ENCODE measurements at places on chromosomes 5 and 9.

DNA sequence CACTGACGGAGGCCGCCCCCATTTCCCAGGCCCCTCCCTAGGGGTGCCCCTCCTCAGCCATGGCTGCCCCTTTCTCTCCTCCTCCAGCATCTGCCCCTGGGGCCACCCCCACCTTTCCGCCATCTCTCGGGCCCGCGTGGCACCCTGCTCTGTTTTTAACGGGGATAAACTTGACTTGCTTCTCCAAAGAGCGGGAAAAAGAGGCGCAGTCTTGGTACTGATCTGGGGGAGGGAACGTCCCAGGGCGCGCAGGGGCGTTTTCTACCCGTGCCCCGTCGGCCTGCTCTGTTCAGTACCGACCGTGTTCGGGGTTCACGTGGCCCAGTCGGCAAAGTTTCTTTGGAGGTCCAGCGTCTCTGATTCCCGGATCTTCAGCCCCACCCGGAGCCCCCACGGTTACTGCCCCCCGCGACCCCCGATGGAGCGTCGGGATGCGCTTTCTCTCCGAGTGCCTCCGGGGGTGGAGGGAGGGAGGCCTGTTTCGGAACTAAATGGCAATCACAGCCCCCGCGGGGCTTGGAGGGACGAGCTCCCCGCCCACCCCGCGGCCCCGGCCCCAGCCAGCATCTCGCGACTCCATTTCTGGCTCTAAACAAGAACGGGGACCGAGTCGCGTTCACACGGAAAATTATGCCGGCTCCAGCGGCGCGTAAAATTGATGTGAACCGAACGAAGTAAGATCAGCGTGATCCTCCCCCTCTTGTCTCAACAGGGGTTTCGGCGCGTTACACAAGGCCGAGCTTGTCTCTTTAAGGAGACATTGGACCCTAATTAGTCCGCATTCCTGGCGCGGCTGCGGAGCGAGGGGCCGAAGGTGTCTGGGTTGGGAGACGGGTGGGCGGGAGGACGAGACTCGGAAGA is 1.1 kb upstream of the TLE4 start:
- DNase-seq: no peak

- DNase-seq: no peak
These were observed 63.5 kb downstream of the MRPS27 start for GRCh38 chr5:72256536-72256935.

GRCh38 chr9:33524306-33524947 is 376 bp downstream of the ANKRD18B start:
- no peak for DNase-seq

DNA sequence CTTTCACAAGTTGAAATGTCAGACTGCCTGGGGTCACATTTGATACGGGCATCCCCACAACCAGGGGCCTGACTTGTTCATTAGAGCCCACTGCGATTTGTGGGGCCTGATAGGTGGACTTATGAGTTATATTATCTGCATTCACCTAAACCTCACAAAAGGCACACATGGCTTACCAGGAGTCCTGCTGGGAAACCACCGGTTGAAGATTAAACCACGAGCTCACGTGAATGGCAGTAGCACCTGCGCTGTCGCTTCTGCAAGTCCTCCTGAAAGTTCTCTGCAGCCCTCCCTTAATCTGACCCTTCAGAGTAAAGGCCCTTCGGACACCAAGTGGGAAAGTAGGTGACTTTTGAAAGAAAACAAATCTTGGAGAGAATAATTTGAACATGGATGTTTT is 68.9 kb downstream of the PPIC start:
- DNase-seq: no peak

- no peak for DNase-seq
These were observed 88.1 kb upstream of the ADAMTSL1 start for GRCh38 chr9:18385696-18386490.

GRCh38 chr9:93300175-93300572 is 116.2 kb downstream of the WNK2 start:
- no peak for DNase-seq

GRCh38 chr9:123353041-123353440 is 3.0 kb upstream of the CRB2 start:
- no peak for DNase-seq

DNA sequence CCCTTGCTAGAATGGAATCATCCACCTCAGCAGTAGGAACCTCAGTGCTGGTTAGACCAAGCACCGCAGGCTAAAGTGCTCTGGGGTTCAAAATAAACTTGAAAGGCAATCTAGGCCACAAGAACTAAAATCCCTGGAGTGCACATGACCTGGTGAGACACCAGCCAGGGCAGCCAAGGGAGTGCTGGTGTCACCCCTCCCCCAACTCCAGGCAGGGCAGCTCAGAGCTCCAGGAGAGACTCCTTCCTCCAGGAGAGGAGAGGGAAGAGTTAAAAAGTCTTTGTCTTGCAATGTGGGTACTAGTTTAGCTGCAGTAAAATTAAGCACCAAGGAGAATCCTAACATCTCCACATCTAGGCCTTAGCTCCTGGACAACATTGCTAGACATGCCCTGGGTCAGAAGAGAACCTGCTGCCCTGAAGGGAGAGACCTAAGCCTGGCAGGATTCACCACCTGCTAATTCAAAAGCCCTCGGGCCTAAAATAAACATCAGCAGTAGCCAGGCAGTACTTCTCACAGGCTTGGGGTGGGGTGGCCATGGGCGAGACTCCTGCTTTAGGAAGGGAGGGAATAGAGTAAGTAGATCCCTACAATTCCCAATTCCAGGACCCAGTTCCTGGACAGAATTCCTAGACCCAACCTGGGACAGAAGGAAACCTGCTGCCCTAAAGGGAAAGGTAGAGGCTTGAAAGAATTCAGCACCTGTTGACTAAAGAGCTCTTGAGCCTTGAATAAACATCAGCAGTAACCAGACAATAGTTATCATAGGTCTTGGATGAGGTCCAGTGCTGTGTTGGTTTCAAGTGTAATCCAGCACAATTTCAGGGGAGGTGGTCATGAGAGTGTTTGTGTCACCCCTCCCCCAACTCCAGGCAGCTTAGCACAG is 25.8 kb downstream of the UGT3A2 start:
- no peak for DNase-seq
